ENCODE measurements at places on chromosomes 7 and 10.

DNA sequence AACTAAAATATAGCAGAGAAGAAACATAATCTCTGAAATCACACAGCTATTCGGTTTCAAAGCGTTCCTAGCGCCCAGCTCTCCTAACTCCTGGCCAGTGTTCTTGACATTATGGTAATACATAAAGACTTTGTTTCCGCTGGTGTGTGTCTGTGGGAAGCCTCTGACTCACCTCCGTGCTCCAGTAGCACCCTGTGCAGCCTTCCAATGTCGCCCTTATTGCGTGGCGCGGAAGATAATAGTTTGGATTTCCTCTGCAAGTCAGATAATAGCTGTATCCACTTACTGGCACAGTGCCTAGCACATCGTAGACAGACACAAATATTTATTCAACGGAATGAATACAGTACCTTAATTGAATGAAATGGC, 570 bp downstream of the BMS1 start:
- DNase-seq = peak; percentile 10

DNA sequence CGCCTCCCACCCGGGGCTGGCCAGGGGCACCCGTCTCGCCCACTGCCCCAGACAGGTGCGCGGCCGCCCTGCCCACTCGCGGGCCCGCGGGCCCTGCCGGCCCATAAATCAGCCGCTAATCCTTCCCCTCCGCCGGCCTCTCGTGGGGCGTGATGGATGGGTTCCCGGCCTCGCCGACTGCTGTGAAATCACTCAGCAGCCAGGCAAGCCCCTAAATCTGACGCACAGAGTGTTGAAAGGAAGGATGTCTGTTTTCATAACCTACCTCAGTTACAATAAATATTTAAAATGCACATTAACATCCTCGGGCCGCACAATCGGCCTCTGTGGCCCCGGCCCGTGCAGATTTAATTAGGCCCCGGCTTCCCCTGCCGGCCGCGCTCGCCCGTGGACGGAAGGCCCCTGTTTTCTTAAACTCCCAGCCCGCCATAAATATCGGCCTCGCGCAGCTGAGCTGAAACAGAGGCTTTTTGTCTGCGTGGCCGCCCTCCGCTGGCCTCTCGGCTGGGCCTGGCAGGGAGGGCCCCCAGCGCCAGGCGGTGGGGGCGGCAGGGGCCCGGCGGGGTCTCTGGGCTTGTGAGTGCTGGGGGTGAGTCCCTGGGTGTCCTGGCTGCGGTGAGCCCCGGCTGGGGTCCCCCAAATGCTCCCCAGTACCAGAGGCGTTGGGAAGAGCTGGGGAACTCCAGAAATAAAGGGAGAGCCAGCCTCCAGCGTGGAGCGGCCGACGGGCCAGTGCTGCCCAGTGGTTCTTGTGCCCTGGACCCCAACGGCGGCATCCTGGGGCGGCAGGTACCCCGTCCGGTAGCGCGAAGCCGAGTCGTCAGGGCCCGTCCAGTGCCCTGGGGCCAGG, 90.7 kb downstream of the UNCX start:
- no peak for DNase-seq

GRCh38 chr10:47173929-47174442, 126.0 kb upstream of the GDF10 start:
- DNase-seq = no peak

GRCh38 chr10:130658687-130659290, 522.6 kb downstream of the GLRX3 start:
- DNase-seq = no peak

Measured in activated naive CD8-positive, alpha-beta T cell treated with anti-CD3 and anti-CD28 coated beads for 36 hours (primary cell).